Naive thymus-derived CD8-positive, alpha-beta T cell (primary cell): ENCODE measurements at places on chromosomes 2 and 18.

- DNase-seq = no peak
Observed at GRCh38 chr2:58870704-58871103, 629.6 kb upstream of the FANCL start.

- DNase-seq = no peak
Observed at GRCh38 chr2:172999641-173000386, 75.8 kb upstream of the MAP3K20 start.

- DNase-seq = no peak
Observed at GRCh38 chr2:207256476-207257207, 90.9 kb upstream of the KLF7 start.

- DNase-seq = no peak
Observed at GRCh38 chr2:241150660-241151530, 628 bp downstream of the PPP1R7 start.

- DNase-seq = no peak
Observed at GRCh38 chr2:36818542-36818941, 122.0 kb downstream of the VIT start.

- peak; percentile 74 for DNase-seq
Observed at GRCh38 chr2:219495531-219496122, 3.1 kb upstream of the GMPPA start.

DNA sequence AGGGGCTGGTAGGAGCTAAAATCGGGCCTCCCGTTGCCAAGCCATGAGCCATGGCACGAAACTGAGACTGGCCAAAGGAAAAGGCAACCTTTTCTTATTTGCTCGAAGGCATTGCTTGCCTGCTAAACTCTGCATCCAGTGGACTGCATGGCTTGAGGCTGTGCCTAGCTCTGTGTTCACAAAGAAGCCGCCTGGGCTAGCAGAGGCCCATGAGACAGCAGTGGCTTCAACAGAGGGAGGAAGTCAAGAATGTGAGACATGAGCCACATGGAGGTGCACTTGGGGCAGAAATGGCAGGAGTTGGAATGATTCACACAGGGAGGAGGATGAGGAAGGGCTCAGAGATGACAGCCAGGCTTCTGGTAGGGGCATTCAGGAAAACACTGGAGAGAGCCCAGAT, 33.5 kb downstream of the TPRKB start:
- DNase-seq = no peak

DNA sequence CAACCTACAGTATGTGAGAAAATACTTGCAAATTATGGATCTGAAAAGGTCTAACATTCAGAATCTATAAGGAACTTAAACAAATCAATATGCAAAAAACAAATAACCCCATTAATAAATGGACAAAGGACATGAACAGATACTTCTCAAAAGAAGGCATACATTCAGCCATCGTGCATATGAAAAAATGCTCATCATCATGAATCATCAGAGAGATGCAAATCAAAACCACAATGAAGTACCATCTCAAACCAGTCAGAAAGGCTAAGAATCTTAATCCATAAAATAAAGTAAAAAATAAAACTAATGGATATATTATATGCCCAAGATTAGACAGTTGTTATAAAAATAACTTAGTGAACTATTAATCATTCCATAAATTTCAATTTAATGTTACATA, 154.0 kb downstream of the CALCRL start:
- no peak for DNase-seq

GRCh38 chr2:121529439-121530211, 1.1 kb upstream of the RNU4ATAC start:
- DNase-seq = no peak

GRCh38 chr2:88451811-88452564, 505 bp downstream of the FOXI3 start:
- peak; percentile 20 for DNase-seq

DNA sequence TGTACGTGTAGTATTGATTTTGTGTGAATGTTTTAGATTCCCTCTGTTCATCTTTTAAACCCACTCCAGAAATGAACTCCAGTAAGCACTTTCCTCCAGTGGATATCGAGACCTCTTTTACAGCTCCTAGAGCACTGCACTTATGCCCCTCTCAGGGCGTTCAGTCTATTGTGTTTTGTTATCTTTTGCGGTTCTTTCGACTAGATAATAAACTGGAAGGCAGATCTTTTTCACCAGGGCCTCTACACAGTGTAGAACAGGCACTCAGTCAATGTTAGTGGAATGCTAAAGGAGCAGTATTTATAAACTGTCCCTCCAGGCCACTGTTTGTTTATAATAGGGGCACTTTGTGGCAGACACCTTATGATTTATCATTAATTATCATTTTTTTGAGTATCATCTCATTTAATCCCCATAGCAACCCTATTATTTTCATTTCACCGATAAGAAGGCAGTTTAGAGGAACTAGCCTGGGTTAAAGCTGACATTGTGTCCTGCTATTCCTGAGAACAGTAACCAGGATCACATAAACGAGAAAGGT, 742 bp upstream of the SOS1 start:
- no peak for DNase-seq

- DNase-seq = no peak
Observed at GRCh38 chr2:235666213-235666781, 172.5 kb downstream of the AGAP1 start.

DNA sequence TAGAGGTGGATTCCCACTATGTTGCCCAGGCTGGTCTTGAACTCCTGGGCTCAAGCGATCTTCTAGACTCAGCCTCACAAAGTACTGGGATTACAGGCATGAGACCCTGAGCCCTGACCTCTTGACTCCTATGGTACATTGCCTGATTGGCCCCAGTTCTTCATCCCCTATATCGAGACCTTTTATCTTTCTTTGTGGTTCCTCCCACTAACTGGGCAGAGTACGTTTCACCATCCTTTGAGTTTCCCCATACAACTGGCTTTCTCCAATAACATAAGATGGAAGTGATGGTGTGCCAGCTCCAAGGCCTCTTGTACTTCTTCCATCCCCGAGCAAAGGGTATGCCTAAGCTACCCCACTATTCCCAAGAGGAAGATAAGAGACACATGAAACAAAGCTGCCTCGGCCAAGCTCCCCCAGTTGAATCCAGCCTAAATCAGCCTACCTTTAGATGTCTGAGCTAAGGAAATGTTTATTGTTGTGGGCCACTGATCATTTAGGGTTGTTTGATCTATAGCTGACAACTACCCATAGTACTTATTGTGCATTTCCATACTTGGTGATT, 8.3 kb upstream of the TMEM247 start:
- no peak for DNase-seq

GRCh38 chr2:417006-417405, 129.1 kb upstream of the ALKAL2 start:
- no peak for DNase-seq

GRCh38 chr2:105686588-105686987, 58.1 kb upstream of the NCK2 start:
- DNase-seq = no peak

DNA sequence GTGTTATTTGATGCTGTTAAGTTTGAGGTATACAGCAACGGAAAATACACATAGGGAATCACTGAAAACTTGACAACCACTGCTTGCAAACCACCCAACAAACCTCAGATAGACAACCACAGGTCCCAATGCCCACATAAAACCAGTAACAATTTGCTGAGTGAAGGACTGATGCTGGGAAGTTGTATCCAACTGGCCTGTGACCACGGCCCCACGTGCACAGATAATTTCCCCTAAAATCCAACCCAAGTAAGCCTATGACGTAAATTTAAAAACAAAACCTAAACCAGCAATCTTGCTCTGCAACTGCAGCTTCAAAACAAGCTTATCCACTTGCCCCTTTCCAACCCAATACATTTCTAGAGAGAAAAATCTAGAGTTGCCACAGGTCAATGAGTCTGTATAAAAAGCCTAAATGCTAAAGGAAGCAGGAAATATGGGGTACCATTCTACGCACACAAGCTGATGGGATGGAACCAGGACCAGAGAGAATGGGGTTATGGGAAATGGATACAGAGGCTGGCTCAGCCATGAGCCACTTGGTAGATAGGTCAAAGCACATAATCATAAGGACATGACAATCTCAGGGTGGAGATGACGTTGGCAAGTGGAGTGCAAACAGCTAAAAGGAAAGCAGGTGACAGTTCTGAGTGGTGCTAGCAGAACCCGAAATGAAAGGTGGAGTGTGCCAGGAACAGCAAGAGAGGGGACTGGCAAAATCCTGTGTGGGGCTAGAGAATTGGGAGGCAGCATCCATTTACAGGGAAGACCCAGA, 27.8 kb upstream of the CREB1 start:
- no peak for DNase-seq

DNA sequence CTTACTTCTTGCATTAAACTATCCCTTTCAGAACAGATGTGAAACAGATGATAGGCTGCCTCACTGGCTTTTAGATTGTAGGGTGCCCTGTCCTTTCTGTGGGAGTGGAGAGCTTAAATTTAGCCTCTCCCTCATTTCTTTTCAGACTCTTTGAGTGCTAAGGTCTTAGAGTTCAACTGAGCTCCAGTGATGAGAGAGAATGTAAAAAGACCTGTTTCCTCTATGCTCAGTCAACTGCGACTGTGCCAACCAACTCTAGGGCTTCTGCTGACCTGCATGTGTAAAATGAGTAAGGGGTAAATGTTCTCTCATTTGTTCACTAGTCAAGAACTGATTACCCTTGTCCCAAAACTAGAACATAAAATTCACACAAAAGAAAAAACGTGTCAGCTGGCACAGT, 104.8 kb upstream of the TGFA start:
- DNase-seq = no peak

- no peak for DNase-seq
Observed at GRCh38 chr2:172177581-172177980, 74.9 kb upstream of the DLX2 start.

- DNase-seq = no peak
Observed at GRCh38 chr18:711310-711656, 1.1 kb downstream of the ENOSF1 start.

GRCh38 chr2:188512456-188512855, 220.8 kb downstream of the GULP1 start:
- DNase-seq = no peak
